Activated CD8-positive, alpha-beta memory T cell treated with anti-CD3 and anti-CD28 coated beads, Interleukin-2, amount 50 U/mL, for 48 hours (primary cell): ENCODE measurements at places on chromosomes 5 and 9.

DNA sequence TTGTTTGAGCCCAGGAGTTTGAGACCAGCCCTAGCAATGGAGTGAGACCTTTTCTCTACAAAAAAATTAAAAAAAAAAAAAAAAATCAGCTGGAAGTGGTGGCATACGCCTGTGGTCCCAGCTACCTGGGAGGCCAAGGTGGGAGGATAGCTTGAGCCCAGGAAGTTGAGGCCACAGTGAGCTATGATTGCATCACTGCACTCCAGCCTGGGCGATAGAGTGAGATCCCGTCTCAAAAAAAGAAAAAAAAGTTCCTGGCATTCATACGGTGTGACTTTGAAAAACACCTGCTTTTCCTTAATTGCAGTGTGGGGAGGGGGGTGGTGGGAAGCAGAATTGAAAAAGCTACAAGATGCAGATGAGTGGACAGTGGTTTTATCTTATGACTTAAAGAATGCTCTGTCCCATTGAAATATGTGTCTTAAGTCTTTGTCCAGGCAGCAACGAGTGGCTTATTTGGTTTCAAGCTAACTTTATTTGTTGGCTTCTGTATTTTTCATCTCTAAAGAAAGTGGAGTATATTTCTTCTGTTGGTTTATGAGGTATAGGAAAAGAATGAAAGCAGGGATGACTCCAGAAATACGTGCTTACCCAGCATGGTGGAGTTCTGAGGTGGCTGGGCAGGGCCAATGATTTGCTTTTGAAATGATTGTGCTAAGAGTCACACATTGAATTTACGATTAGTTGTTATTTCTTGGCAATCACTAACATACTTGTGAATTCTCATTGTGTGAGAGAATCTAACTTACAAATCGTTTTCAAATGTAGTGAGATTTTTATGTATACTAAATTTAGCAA, 27.8 kb downstream of the ROPN1L start:
- no peak for DNase-seq

DNA sequence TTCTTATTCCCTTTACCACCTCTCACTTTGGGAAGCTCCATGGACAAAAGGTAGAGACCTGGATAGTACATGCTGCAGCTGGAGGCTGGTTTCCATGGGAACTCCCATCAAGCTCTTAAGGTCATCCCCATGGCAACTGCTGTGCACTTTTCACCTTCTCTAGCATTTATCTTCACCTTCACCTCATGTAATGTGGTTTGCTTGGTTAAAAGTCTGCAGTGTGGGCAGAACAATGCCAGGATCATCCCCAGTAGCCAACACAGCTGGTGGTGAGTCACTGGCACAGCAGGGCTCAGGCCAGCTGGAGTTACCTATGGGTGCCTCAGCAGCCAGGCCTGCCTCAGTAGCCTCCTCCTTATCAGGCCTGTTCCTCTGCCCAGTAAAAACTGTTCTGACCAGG, 210.5 kb downstream of the GRIA1 start:
- no peak for DNase-seq

DNA sequence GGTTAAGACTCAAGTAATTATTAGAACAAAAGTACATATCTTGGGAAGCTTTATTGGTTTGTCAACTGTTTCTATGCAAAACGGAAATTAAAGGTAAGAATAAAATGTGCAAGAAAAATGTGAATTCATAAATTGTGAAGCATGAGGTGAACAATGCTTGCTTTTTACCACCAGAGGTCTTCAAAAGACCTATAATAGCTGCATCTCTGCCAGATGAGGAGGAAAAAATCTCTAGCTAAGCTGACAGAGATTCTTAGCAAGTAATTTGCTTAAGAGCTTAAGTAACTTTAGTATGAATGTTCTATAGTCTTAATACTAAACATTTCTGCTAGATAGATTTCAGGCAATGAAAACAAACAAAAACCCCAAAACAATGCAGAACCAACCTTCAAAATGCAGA, 54.1 kb downstream of the MRPS30 start:
- no peak for DNase-seq

DNA sequence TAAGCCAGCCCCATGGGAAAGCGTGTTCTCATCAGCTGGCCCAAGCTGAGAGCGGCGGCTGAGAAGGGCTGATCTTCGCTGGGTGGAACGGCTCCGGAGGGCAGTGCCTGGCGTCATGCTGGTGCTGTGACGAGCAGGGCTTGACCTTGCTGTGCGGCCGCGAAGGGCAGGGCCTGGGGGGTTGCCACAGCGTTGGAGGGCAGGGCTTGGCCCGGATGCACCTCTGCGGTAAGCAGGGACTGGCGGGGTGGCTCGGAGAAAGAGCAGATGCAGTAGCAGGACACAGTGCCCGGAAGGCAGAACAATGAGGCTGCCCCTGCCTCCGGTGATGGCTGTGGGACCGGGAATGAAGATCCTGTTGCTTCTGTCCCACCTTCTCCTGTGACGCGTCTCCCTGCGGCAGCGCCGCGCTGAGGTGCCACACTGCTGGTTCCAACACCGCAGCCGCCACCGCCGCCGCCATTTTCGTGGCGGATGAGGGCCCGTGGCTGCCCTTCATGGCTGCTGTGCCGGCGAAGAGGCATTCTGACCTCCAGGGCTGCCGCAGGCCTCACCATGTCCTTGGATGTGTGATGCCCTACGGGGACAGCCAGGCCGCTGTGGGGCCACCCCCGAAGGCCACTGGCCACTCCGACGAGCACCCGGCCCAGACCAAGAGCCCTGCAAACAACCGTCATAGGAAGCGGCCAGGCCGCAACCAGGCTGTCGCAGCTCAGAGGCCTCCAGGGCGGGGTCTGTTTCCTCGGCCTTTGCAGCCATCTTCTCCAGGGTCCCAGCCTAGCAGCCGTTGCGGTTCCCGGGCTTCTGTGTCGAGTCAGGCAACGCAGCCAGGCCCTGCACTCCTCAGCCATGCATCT, 890.5 kb upstream of the CTNND2 start:
- no peak for DNase-seq

DNA sequence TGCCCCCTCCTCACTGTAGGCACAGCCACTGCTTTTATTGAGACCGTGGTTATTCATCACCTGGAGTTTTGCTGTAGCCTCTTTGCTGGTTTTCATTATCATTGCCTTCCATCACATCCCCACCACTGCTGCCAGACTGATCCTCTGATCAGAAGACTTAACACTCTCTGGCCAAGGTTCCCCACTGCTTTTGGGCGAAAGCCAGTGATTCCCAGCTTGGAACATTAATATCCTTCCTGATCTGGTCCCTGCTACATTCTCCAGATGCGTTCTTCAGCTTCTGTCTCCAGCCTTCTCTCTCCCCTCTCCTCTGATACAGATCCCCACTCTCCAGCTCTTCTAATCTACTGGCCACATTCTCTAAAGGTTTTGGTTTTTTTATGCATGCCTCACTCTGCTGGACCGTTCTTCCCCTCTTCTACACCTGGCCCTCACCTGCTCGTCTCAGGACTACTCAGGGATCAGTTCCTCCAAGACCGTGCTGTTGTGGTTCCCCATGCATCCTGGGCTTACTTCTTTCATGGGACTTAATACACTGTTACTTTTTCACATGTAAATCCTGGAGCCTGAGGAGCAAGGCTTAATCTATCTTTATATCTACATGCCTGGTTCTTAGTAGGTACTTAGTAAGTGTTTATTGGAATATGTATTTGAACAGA, 115.0 kb downstream of the PRKACG start:
- DNase-seq: no peak

DNA sequence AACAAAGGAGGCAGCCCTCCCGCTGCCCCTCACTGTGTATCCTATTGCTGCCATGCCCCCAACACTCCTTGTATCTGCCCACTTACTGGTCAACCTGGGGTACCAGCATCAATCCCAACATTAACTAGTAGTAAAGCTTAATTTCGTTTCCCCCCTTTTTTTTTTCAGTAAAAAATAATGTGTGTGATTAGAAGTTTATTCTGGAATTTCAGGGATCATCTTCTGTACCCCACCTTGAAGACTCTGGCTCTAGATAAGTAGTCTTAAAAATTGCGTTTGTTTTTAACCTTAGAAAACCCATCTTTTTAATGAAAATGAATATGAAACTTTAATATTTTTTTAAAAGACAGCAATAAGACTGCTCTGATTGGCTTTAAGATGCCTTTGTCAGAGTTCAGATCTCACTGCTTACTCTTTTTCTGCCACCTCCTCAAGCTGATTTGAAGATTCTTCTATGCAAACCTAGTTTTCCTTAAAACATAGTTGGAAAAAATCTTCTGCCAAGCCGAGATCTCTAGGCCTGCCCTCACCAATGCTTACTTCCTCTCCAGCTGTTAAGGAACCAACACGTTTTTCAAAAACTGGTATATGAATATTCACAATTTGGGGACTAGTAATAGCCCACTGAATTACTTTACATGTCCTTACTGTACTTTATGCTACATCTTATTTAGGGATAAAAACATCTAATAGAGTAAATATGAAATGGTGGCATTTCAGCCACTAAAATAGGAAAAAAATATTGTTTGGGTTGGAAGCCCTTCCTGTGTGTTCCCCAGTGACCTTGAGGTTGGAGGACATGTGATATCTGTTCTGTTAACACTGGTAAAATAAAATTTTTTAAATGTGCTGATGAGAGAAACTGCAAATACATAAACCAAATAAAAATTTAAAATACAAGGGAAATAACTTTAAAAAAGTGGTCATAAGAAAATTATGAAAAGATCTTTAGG, 4.0 kb upstream of the RHOBTB3 start:
- no peak for DNase-seq

DNA sequence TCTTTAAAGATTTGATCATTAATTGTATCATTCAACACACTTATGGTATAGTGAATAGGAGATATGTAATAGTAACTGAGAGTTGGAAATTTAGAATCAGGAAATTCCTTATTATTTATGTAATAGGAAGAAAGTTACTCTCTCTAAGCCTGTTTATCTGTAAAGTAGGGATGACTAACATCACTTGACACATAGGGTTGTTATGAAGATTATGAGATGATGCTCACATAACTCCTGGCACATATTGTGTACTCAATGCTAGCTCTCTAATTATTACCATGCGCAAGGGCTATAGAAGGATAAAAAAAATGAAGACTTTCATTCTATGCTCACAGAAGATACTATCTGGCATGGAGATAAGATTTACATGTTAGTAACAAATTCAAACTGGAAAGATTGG, 149.9 kb downstream of the ISOC1 start:
- DNase-seq: no peak

GRCh38 chr9:28628031-28628430, 1054.8 kb upstream of the C9orf72 start:
- DNase-seq: no peak

DNA sequence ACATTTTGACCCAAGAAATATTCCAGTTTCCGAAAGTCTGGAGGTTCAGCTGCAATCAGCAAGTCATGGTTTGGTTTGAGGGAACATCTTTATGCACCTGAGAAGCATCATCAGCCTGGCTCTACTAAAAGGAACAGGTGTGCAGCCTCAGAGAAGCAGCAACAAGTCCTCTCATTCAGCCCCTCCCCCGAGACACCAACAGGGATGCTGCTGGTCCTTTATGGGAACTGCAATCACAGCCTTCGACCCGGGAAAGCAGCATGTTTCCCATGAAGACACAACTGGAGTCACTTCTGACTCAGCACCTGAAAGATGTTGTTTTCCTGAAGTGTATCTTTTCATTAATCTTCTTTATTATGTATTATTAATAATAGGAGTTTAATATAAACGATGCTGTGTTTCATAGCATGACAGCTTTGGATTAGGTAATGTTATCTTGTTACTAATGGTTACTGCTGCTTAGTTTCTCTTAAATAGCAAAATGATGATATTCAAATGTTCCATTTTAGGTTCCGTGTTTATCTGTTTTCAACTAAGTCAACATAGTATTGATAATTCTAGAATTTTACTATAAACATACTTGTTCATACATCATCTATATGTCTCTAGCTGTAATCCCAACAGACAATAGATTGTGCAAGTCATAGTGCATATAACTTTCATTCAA, 15.6 kb upstream of the NREP start:
- DNase-seq: no peak

DNA sequence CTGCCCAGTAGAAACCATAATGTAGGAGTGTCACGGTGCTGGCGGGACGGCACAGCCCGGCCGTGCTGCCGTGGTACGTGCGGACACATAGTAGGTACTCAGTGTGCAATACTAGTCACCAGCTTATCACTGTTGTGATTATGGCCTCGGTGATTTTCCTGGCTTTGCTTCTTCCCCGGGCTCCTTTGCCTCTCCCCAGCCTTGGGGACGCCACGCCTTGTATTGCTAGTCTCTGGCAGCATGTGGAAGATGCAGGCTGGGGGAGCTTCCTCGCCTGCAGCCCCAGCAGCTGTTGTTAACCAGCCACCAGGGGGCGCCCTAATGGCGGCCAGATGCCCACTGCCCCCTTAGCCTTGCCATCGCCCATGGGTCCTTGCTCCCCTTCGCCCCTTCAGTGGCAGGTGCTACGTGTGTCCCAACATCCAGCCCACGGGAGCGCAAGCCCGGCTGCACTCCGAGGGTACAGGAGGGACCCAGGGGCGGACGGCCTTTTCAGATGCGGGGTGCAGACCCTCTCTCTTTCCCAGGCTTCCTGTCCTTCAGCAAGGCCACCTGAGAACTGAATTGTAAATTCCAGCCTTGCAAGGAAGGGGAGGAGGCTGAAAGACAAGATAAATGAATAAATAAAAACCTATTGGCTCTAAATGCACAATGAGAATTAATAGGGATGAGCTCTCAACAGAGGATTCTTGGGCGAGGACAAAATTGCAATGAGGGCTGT, 8.0 kb downstream of the NTNG2 start:
- DNase-seq: peak; percentile 91

GRCh38 chr5:25119650-25120049, 474.9 kb upstream of the CDH10 start:
- DNase-seq: no peak

DNA sequence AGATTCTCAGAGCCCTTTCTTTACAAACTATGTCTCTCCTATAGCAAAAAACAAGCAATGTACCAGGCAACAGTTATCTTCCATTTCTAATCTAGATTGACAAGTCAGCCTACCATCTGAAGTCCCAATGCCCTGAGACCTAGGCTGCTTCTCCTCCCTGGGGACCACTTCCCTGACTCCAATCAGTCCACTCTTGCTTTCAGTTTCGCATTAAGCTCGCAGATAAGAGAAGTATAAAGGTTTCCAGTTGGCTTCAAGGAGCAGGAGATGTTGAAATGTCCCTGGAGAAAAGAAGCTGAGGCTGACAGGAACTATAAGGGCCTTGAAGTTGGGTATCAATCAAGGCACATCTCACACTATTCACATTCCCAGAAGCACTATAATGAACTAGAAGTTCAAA, 32.3 kb downstream of the ERP44 start:
- no peak for DNase-seq

GRCh38 chr9:98999152-98999525, 55.4 kb downstream of the COL15A1 start:
- DNase-seq: peak; percentile 41

DNA sequence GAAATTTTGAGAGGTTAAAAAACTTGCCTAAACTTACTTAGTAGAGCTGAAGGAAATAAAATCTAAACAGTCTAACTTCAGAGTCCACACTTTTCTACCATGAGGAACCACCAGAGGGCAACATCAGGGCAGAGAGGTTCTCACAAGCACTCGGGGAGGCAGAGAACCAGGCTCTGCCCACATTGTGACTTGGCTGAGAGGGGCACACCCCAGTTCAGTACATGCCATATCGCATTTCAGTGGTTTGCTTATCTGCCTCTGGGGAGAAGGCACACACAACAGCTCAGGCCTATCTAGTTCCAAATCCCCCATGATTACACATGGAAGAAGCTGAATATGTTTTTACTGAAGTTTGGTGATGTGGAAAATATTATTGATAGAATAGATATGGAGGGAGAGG, 49.2 kb downstream of the EQTN start:
- no peak for DNase-seq
